Cardiac muscle cell (in vitro differentiated cells and primary cell): ENCODE measurements at places on chromosomes 3 and 15.

DNA sequence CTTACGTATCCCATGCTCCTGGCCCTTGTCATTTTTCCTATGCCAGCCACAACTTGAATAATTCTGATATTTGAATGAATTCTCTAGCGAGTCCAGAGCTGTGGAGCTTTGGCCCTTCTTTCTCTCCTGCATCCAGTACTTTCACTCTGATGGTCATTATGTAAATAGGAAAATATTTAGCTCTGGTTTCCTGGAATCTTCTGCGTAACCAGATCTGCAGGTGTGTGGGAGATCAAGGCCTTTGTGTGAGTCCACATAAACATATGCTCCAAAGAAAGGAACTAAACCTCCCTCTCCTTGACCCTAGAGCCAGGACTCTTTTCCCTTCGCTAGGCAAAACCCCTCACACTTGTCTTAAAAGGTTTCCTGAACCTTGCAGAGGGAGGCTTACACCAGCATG is 132.5 kb upstream of the THBS1 start:
- H3K27me3 ChIP-seq: no peaks in the 10 kb centered on the region
- no peak for DNase-seq
- no peaks in the 10 kb centered on the region for H3K4me1 ChIP-seq
- no peak overlapping the region for H3K4me3 ChIP-seq
- no peaks in the 10 kb centered on the region for H3K36me3 ChIP-seq

- no peak overlapping the region for H3K27ac ChIP-seq
- no peaks in the 10 kb centered on the region for H3K36me3 ChIP-seq
- no peak for DNase-seq
- H3K4me1 ChIP-seq: no peaks in the 10 kb centered on the region
- H3K27me3 ChIP-seq: no peaks in the 10 kb centered on the region
These were observed 41.3 kb downstream of the METTL6 start for GRCh38 chr3:15385901-15386653.

GRCh38 chr3:23831517-23832394 is 26.0 kb downstream of the UBE2E1 start:
- H3K27me3 ChIP-seq: no peaks in the 10 kb centered on the region
- H3K4me3 ChIP-seq: no peak overlapping the region
- no peaks in the 10 kb centered on the region for H3K36me3 ChIP-seq
- H3K4me1 ChIP-seq: peaks cover 41% of the 10 kb centered on the region
- no peak overlapping the region for H3K27ac ChIP-seq
- no peak for DNase-seq

GRCh38 chr15:38696109-38696727 is 131.6 kb upstream of the RASGRP1 start:
- no peak overlapping the region for H3K4me3 ChIP-seq
- DNase-seq: no peak
- H3K36me3 ChIP-seq: no peaks in the 10 kb centered on the region
- H3K4me1 ChIP-seq: peaks cover 7% of the 10 kb centered on the region

DNA sequence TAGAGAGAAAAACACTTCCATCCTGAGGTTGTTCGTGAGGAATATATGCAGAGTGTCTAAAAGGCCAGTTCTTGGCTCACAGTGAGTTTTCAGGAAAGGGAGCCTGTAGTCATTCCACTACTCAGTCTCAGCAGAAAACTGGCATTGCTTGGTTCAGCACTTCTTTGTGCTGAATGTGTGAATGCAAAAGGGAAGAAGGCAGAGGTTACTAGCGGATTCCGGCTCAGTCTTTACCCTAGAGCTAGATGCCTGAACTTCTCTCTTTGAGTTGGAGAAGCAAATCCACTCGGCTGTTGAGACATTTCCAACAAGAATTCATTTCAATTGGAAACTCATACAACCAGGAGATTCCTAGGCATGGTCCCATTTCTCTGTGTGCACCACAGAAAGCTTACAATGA is 23.1 kb upstream of the FRMD4B start:
- no peak overlapping the region for H3K27ac ChIP-seq
- no peaks in the 10 kb centered on the region for H3K4me1 ChIP-seq
- H3K4me3 ChIP-seq: no peak overlapping the region
- H3K36me3 ChIP-seq: no peaks in the 10 kb centered on the region
- H3K27me3 ChIP-seq: no peaks in the 10 kb centered on the region
- DNase-seq: no peak

- H3K27me3 ChIP-seq: no peaks in the 10 kb centered on the region
- no peak for DNase-seq
- no peaks in the 10 kb centered on the region for H3K36me3 ChIP-seq
- H3K4me3 ChIP-seq: no peak overlapping the region
- H3K27ac ChIP-seq: no peak overlapping the region
These were observed 608.3 kb downstream of the NTRK3 start for GRCh38 chr15:87648278-87648677.

- H3K27ac ChIP-seq: no peak overlapping the region
- H3K36me3 ChIP-seq: no peaks in the 10 kb centered on the region
- H3K4me3 ChIP-seq: no peak overlapping the region
- no peaks in the 10 kb centered on the region for H3K27me3 ChIP-seq
- DNase-seq: no peak
- no peaks in the 10 kb centered on the region for H3K4me1 ChIP-seq
These were observed 246.7 kb upstream of the AZI2 start for GRCh38 chr3:28595372-28595771.

DNA sequence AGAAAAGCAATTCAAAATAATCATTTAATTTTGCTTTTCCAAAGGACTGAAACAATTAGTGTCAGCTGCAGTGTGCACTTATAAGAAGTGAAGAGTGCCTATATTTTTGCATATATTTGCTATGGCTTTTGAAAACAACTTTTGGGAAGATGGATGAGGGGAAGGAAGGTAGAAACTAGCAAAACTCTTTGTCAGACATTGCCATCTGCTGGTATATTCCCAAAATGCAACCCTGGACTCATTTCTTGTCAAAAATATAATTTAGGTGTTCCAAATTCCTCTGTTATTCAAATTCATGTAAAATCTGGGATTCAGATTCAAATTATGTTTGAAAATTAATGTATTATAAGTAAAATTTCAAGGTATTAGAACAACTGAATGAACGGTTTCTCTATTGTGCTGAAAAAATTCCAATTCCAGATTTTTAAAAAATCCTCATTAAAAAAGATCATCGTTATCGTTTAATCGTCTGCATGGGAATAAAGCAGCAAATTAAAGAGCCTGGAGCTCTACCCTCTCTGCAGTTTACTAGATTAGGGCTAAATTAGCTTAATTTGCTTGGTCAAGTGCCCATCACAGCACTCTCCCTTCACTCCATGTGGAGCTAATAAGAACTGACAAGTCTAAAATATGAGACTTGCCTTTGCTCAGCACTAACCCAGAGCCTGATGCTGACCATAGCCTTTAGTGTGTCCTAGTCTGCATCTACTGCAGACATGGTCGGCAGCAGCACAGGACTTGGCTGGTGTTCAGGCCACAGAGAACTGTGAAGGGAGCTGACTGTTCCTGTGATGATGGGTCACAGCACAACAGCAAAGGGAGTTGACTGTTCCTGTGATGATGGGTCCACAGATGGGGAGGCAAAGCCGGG is 67.9 kb upstream of the MITF start:
- no peaks in the 10 kb centered on the region for H3K27me3 ChIP-seq
- H3K4me1 ChIP-seq: peaks cover 5% of the 10 kb centered on the region
- DNase-seq: peak; percentile 65

GRCh38 chr15:45027220-45027619 is 4.2 kb downstream of the SORD start:
- no peaks in the 10 kb centered on the region for H3K27me3 ChIP-seq
- H3K4me1 ChIP-seq: peaks cover 31% of the 10 kb centered on the region
- H3K36me3 ChIP-seq: no peaks in the 10 kb centered on the region

DNA sequence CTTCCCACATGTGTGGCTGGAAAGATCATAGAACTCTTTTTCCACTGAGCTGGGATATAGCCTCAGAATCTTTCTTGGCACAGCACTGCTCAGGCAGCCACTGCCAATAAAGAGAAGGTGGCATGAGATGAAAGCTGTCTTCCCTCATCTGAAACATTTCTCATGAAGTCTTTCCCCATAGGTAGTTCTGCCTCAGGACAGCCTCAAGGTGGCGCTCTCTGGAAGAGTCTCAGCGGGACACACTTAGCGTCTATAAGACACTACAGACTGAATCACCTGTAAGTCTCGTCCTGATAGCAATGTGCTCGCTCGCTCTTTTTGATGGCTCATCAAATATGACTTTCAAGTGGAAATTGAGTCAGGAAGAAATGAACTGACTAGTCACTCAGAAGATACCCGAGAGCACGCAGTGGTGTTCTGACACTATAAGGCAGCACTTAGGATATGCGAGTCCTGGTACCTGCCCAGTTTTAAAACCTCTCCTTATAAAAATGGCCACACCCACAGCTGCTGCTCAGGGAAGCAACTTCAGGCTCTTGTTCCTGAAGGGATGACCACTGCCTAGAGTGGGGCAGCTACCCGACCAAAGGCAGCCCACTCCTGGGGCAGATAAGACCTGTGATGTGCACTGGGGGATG is 269.5 kb downstream of the SUCLG2 start:
- peaks cover 19% of the 10 kb centered on the region for H3K4me1 ChIP-seq
- peak; percentile 73 for DNase-seq
- no peak overlapping the region for H3K27ac ChIP-seq
- H3K4me3 ChIP-seq: no peak overlapping the region
- no peaks in the 10 kb centered on the region for H3K27me3 ChIP-seq

GRCh38 chr15:70439304-70439877 is 324.0 kb downstream of the UACA start:
- DNase-seq: no peak
- H3K36me3 ChIP-seq: no peaks in the 10 kb centered on the region
- H3K27ac ChIP-seq: no peak overlapping the region
- no peak overlapping the region for H3K4me3 ChIP-seq
- peaks cover 13% of the 10 kb centered on the region for H3K27me3 ChIP-seq

GRCh38 chr3:168383573-168383972 is 287.8 kb upstream of the GOLIM4 start:
- H3K4me3 ChIP-seq: no peak overlapping the region
- no peak overlapping the region for H3K27ac ChIP-seq
- DNase-seq: no peak

DNA sequence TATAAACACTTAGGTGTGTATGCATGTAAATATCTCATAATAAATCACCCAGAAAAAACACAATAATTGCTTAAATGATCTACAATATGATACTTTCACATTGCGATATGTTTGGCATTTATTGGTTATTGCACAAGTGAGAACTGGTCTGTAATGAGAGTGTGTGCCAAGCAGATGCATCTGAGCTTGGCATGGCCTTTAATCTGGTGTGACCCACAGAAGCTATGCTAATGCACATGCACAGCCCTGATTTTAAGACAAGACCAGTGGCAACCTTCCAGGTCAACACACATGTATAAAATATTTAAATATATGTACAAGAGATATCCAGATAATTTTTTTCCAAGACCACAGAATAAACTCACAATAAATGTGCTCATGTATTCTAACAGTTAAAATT is 42.7 kb downstream of the C2CD4A start:
- no peak overlapping the region for H3K4me3 ChIP-seq
- DNase-seq: no peak
- no peaks in the 10 kb centered on the region for H3K4me1 ChIP-seq
- no peak overlapping the region for H3K27ac ChIP-seq

DNA sequence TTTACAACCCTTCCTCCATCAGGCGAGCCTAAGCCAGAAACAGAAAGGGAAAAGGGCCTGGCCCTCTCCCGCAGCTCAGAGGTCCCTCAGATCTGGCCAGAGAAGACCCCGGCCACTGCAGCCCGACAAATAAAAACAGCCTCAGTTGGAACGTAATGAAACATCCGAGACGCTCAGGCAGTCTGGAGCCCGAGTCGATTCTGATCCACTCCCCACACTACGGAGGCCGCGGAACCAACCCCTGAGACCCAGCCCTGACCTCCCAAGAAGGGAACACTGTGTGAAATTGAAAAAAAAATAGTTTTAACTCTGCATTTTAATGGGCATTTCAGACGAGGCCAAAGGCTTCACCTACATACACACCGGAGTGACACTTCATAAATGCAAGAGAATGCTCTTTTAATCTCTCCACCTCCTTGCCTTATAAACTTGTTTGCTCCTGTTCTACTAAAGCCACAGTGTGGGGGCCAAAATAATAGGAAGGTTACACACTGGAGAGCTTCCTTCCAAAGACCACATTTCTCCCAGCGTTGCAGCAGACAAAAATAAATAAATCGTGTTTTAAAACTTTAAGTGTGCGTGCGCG is 3.7 kb downstream of the MEIS2 start:
- peaks cover 20% of the 10 kb centered on the region for H3K4me1 ChIP-seq
- H3K27ac ChIP-seq: peak overlapping the region; percentile 97
- peaks cover 57% of the 10 kb centered on the region for H3K36me3 ChIP-seq
- H3K27me3 ChIP-seq: no peaks in the 10 kb centered on the region
- DNase-seq: no peak
- peak overlapping the region; percentile 98 for H3K4me3 ChIP-seq

GRCh38 chr15:37007301-37007700 is 93.0 kb downstream of the MEIS2 start:
- peaks cover 60% of the 10 kb centered on the region for H3K36me3 ChIP-seq
- DNase-seq: no peak
- no peaks in the 10 kb centered on the region for H3K27me3 ChIP-seq
- no peak overlapping the region for H3K4me3 ChIP-seq

- H3K36me3 ChIP-seq: no peaks in the 10 kb centered on the region
- H3K27me3 ChIP-seq: no peaks in the 10 kb centered on the region
- H3K27ac ChIP-seq: no peak overlapping the region
- DNase-seq: no peak
- no peak overlapping the region for H3K4me3 ChIP-seq
- H3K4me1 ChIP-seq: peaks cover 9% of the 10 kb centered on the region
These were observed 104.1 kb downstream of the PGPEP1L start for GRCh38 chr15:98903377-98904018.
